ENCODE measurements at places on chromosomes 2 and 18.

GRCh38 chr18:32455361-32455760, 15.3 kb downstream of the GAREM1 start:
- DNase-seq, result no peak

DNA sequence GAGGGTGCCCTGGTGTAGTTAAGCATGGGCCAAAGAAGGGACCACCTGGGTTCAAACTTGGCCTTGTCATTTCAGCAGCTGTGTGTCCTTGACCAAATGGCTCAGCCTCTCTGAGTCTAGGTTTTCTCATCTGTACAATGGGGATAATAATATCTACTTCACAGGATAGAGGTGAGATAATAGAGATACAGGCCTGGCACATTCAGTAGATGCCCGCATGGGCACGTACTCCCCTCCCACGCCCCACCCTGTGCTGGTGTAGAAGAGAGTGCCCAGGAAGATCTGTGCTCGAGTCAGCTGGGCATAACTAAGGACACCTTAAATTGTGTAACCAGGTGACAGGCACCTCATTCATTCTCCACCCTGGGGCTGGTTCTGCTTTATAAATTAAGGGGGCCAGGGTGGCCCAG, 8.4 kb upstream of the TMEM185B start:
- no peak for DNase-seq

DNA sequence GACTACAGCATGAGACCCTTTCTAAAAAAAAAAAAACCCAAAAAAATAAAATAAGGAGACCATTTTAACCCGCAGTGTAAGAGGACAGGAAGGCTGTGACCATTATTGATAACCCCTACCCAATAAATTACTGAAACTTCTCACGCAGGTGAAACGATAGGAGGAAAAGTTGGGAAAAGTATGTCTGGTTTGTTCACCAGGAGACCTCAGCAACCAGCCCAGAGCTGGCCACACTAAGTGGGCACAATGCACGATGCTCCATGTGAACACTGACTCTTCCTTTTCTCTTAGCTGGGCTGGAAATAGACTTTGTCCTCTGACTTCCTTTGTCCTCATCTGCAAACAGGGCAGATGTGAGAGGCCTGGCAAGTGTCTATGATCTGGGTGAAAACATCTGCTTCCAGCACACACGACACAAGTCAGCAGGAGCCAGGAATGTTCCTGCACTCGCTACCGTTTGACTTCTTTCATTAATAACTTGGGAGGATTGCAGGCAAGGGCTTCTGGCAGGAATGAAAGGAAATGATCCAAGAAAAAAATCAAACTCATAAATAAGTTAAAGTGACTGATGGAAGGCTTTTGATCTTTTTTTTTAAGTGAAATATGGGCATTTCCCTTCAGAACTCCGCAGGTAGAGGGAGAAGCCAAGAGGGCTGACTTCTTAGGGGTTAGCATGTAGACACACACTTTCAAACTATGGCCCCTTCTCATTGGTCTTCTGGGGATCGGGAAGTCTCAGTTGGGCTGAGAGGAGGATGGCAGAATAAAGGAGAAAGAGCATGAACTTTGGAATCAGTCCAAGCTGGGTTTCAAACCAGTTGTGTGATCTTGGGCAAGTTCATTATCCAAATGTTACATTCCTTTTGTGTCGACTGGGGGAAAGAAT, 137.4 kb upstream of the MYCN start:
- no peak for DNase-seq

DNA sequence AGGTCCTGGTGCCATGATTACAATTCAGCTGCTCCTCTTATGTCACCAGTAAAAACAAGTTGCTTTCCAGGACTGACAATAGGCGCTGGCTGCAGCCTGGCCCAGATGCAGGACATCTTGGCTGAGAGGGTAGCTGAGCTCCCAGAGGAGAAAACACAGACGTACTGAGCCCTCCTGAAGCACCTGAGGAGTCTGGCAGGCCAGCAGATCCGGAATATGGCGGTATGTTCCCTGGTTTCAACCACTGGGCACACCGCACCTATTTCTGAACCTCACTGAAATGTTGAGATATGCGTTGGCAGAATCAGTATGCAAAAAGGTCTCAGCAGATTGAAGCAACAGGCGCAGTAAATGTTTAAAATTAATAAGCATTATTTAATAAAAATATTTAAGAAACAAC, 73.1 kb upstream of the BZW1 start:
- no peak for DNase-seq
